Ovary (tissue), 10 donors: ENCODE measurements at places on chromosomes 5 and 9. TPM values are rescaled to one million over a fixed set of nuclear protein-coding genes. Genes with fewer than 3 reads are reported as not detected.

The PITX1 gene
- 0.11 TPM for total RNA-seq

The IFNA17 gene
- total RNA-seq: not detected

The PCDHGA2 gene
- total RNA-seq: 12.0 TPM

The SPATA9 gene
- total RNA-seq: 0.61 TPM

The ARSI gene
- total RNA-seq: 1.1 TPM

The SHISAL2B gene
- not detected for total RNA-seq

The GFPT2 gene
- 67.5 TPM for total RNA-seq

The FBP1 gene
- 2.4 TPM for total RNA-seq

The SLC46A2 gene
- total RNA-seq: not detected

The CDH10 gene
- total RNA-seq: 0.08 TPM

The OSMR gene
- 48.9 TPM for total RNA-seq

The CARD9 gene
- total RNA-seq: 1.3 TPM

The PLAC8L1 gene
- total RNA-seq: not detected

The RABGAP1 gene
- 39.3 TPM for total RNA-seq

The GZMA gene
- 0.56 TPM for total RNA-seq

The ST8SIA4 gene
- total RNA-seq: 2.7 TPM

The LEAP2 gene
- 1.3 TPM for total RNA-seq

The RGP1 gene
- total RNA-seq: 29.7 TPM

The GLRA1 gene
- not detected for total RNA-seq

The SLC36A3 gene
- not detected for total RNA-seq

The TEX48 gene
- total RNA-seq: not detected

The C9orf50 gene
- total RNA-seq: not detected

The RANBP17 gene
- total RNA-seq: 8.5 TPM

The GPR151 gene
- total RNA-seq: not detected
